ENCODE measurements at places on chromosomes 12 and 14. TPM values are rescaled to one million over a fixed set of nuclear protein-coding genes. Genes with fewer than 3 reads are reported as not detected.

ITGB7 gene
- total RNA-seq, result 2.1 TPM

GRCh38 chr12:26941215-26941594 lies 2.9 kb downstream of the FGFR1OP2 start:
- no peak for DNase-seq

DNA sequence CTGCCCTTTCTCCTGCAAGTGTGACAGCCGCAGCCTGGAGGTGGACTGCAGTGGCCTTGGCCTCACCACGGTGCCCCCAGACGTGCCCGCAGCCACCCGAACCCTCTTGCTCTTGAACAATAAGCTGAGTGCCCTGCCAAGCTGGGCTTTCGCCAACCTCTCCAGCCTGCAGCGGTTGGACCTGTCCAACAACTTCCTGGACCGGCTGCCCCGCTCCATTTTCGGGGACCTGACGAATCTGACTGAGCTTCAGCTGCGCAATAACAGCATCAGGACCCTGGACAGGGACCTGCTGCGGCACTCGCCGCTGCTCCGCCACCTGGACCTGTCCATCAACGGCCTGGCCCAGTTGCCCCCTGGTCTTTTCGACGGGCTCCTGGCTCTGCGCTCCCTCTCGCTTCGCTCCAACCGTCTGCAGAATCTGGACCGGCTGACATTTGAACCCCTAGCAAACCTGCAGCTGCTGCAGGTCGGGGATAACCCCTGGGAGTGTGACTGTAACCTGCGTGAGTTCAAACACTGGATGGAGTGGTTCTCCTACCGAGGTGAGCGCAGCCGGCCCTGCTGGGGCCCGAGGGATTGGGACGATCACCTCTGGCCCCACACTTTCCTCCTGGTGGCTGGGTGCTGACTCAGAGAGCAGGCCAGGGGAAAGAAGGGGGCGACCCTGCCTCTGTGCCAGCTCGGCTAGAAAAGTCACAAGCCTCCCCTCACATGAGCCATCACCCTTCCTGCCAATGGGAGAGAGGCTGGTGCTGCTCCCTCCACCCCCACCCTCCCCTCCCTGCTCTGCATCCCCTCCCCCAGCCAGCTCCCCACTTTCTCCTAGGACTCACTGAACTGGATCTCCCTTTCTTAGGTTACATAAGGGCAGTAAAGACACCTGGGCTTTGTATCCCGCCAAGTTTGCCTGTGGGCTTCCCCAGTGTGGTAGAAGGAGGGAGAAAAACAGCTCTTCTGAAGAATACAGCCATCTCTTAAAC lies 10.9 kb downstream of the LRTM2 start:
- peak; percentile 77 for DNase-seq

GRCh38 chr12:127150479-127150878 lies 1116.5 kb upstream of the TMEM132C start:
- DNase-seq, result no peak
